ENCODE measurements at places on chromosomes 1 and 21.

- DNase-seq: no peak
These were observed 90.2 kb downstream of the LRRC7 start for GRCh38 chr1:69657971-69658370.

- DNase-seq: no peak
These were observed 37.6 kb downstream of the MAN1C1 start for GRCh38 chr1:25654109-25654660.

DNA sequence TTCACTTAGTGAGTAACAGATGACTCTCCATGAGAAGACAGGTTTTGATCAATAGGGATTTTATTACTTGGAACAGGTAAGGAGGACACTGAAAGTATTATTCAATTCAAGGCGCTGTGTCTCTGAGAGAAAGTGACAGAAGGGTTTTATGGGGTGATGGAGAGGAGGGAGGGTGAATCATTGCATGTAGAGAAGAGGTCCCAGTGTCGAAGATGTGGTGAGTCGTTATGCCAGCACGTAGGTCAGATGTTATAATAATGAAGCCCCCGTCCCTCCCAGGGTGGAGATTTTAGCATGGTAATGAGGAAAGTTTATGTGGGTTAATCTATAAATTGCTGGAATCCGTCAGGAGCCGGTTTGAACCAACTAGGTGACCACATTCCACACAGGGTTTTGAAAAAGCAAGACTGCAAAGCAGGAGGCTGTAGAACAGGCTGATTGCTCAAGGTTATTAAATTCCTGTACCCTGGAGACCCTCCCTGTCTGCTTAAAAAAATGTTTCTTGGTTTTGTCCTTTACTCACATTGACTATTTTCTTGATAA, 586.4 kb upstream of the TMPRSS15 start:
- no peak for DNase-seq

GRCh38 chr1:173554541-173555250, 48.2 kb downstream of the SLC9C2 start:
- DNase-seq: no peak

DNA sequence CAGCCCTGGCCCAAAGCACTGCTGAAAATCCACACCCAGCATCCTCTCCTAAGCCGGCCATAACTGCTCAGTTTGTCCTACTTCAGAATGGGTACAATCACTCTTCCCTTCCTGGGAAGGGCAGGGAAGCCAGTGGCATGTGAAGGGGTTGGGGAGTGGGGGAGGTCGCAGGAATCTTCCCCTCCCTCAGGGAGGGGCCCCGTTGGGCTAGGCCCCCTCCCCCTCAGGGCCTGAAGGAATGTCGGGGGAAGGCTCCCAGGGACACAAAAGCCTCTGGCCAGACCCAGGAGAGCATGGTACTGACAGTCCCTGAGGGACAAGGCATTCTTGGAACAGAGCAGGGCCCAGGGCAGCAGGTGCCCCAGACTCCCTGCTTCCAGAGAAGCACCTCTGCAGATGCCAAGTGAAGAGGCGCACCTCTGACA, 1.2 kb downstream of the ELOVL1 start:
- DNase-seq: no peak

- DNase-seq: no peak
These were observed at the start of gene CADM3 for GRCh38 chr1:159171254-159171687. TSS of gene CADM3 (plus strand) at chr1:159171615. CDS start at chr1:159171766, 151 bp downstream.

- no peak for DNase-seq
These were observed at the start of gene MYOCOS for GRCh38 chr1:171622152-171622462. TSS of gene MYOCOS (plus strand) at chr1:171622243. CDS start at chr1:171623884, 1,641 bp downstream.

GRCh38 chr1:20903437-20903836, 116.3 kb upstream of the HP1BP3 start:
- DNase-seq: no peak

- DNase-seq: no peak
These were observed 690.5 kb upstream of the NR5A2 start for GRCh38 chr1:199336745-199337640.

DNA sequence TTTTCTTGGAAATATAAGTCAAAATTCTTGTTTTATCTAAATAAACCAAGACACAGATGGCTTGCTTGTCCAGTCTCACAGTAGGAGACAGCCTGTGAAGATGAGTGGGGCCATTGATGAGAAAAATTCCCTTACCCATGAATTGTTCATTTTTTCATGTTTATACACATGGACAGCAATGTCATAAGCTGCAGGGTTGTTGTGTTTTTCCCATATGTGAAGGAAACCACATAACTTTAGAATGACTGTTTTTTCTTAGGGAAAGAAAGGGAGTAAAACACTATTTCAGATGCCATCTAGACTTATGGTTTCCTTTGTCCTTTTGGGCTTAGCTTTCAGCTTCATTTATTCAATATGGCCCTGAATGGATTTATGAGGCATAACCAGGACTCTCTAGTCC, 622.5 kb upstream of the NR5A2 start:
- DNase-seq: no peak

DNA sequence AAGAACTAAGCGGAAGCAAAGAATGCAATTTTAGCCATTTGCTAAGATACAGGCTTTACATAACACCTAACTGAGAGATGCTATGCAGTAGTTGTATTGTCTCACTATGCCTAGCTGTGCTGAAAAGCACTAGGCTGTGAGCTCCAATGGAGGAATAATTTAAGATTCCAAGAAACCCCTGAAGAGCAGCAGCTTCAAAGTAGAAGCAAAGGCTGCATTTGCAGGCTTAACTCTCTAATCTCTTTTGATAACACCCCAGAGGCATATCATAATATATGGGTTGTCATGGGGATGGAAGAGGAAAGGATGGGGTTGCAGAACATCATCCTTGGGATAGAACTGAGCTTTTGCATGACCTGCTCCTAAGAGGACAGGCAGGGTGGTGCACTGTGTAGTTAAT, 102.0 kb downstream of the ERG start:
- no peak for DNase-seq

Data from stimulated activated CD4-positive, alpha-beta T cell treated with anti-CD3 and anti-CD28 coated beads, TNF-alpha, amount 100 ng/mL, for 24 hours (primary cell).